ENCODE measurements at places on chromosomes 7 and 10.

DNA sequence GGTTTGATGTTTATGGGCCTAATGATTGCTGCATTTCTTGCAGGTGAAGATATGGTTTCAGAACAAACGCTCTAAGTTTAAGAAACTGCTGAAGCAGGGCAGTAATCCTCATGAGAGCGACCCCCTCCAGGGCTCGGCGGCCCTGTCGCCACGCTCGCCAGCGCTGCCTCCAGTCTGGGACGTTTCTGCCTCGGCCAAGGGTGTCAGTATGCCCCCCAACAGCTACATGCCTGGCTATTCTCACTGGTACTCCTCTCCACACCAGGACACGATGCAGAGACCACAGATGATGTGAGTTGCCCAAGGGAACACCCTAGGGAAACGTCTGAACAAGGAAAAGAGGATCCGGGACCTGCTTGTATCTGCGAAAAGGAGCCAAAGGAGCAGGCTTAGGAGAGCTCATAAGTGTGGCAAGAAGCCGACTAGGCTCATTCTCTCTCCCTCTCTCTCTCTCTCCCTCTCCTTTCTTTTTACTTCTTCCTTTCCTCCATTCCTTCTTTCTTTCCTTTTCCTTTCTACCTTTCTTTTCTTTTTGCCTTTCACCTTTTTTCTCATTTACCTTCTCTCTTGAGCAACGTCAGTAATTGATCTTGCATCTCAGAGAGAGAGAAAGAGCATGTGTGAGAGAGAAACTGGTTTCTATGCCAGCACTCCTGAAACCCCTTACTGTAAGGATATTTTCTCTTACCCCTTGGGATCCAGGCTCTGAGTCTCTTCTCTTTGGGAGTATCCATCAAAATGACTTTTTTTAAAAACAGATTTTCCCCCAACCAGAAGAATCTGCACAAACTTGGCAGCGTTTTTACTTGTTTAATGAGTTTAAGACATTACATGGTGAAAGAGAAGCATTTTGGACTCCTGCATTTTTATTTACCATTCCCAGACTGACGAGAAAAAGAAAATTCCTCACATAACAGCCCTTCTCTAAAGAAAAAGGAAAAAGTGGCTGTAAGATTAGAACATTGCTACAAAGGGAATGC is 4.7 kb downstream of the DLX6 start:
- no peak for DNase-seq

DNA sequence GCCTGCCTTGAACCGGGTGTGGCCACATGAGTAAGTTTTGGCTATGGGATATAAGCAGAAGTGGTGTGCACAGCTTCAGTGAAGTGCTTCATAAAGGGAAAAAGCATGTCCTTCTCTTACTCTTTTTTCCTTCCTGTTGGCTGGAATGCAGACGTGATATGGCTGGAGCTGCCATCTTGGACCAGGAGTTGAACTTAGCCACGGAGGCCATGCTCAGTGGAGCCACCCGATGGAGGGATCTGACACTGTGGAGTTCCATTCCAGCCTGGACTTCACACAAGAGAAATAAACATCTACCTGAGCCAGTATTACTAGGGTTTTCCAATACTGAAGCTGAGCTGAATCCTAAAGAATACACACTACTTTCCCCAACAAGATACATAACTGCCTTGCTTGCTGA is 52.3 kb downstream of the CCDC3 start:
- no peak for DNase-seq

GRCh38 chr10:133156674-133157579 is 3.1 kb upstream of the KNDC1 start:
- no peak for DNase-seq

- no peak for DNase-seq
These were observed 43.4 kb downstream of the CUZD1 start for GRCh38 chr10:122802282-122802681.

GRCh38 chr7:2782565-2782964 is 61.5 kb downstream of the GNA12 start:
- no peak for DNase-seq

- DNase-seq = no peak
These were observed 9.5 kb downstream of the GLI3 start for GRCh38 chr7:42227541-42227935.

DNA sequence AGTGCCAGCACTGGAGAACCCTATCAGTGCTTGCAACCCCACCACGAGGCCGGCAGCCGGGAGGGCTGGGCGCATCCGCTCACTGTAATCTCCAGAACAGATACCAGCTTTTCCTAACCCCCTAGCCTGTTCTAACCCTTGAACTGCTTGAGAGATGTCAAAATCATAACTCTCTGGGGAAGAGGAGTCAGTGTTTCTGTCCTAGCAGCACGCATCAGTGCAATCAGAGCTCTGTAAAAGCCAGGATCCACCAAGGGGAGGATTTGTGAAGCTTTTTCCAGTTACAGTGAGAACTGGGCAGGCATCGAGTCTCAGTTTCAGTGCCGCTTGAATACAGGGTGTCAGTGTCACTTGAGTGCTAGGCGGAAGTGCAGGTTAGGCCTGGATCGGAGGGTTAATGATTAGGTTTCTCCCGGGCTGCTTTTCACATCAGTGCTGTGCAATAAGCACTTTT is 104.5 kb upstream of the INSYN2A start:
- no peak for DNase-seq

DNA sequence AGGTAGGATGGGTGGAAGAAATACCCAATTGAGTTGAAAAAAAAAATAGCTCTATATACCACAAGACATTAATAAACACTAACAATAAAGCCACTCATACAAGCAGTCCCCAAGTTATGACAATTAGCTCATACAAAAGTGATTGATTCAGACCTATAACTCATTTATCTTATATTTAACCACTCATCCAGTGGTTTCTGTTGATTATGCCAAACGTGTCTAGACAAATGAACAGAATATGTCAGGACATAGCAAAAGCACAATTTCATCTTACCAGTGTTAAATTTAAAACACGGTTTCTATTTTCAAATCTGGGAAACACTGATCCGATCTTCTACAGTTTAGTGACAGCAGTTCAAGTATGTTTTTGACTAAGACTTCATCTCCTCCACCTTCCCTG is 17.0 kb downstream of the ABI1 start:
- no peak for DNase-seq

- no peak for DNase-seq
These were observed 9.1 kb downstream of the PRKG1 start for GRCh38 chr10:51083356-51083853.

GRCh38 chr7:42527004-42527403 is 290.0 kb upstream of the GLI3 start:
- DNase-seq = no peak

- DNase-seq = no peak
These were observed 60.7 kb downstream of the MINDY4 start for GRCh38 chr7:30831936-30832335.

DNA sequence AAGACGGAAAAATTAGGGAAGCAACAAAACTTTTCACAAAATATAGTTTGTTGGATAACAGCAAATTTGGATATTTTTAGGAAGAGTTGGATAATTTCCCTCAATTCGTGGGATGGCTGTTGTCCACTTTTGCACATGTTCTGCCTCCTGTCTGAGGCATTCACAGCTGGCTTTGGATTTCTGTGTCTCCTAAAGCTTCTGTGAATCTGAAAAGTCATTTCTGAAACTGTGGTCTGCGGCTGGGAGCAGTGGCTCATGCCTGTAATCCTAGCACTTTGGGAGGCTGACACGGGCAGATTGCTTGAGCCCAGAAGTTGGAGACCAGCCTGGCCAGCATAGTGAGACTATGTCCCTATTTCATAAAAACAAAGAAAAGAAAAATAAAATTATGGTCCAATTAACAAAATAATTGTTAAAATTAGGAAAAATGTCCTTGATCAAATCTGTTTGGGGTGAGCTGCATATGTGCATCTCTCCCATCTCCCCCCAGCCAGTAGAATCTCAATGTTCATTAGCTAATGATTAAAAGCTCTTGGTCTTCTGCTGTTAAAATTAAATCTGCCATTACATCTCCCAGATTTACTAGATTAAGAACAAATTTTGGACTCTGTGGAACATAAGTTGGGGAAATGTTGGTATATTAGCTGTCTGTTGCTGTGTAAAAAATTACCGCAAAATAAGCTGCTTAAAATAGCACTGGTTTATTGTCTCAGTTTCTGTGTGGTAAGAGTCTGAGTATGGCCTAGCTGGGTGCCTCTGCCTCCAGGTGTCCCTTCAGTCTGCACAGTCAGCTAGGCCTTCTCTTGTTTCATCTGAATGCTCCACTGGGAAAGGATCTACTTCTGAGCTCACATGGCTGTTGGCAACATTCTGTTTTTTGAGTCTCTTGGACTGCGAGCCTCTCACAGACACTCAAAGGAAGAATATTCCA is 332.0 kb upstream of the FZD1 start:
- DNase-seq = no peak

GRCh38 chr7:114567416-114567815 is 152.8 kb downstream of the FOXP2 start:
- DNase-seq = no peak

GRCh38 chr7:467393-467828 is 52.2 kb downstream of the PDGFA start:
- DNase-seq = no peak

DNA sequence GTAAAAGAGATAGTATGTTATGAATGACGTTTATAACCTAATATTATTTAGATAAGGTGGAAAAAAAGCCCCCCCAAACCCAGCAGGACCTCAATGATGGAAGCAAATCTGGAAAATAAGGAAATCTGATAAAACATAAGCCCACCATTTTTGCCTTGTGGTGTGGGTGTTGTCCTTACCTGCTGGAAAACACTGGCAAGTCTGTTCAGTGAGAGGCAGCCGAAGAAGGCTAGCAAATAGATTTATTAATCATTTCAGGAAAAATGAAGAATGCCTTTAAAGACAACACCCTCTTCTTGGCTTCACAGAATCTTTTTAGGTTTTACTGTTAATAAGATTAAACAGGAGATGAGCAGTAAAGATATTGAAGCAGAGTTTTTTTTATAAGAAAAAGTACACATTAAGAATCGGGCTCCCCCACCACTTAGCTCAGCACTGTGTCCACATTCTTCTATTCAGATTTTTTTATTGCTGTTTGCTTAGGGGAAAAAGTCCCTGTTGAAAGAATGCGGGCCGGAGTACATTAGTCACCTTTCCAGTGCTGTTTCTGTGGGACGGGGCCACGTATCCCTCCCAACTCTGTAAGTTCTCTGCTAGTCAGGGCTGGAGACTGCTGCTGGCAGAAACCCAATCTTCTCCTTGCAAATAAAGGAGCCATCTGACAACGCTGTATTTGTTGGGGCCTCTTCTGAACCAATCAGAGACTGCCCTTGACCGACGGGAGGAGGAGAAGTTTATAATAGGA is 104.1 kb downstream of the EVX1 start:
- DNase-seq = no peak

DNA sequence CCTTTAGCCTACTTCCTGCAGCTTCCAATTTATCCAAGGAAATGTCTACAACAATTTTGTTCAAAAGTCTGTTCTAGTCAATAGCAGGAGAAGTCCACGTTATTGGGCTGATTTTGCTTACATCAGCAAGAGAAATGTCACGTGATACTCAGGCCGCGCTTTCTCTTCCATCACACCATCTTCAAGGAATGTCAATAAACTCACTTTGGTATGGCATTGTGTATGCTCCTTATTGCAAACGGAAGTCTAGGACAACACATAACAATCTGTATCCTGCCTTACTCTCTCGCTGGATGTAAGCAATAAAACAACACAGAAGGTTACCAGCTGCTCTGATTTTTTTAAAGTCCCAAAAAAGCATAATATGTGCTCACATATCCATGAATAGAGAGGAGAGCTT is 17.1 kb upstream of the STK17A start:
- no peak for DNase-seq

GRCh38 chr10:67861750-67862432 is 22.6 kb upstream of the SIRT1 start:
- no peak for DNase-seq

GRCh38 chr10:5461203-5461588 is 38.2 kb downstream of the CALML5 start:
- DNase-seq = no peak

- no peak for DNase-seq
These were observed 808.5 kb upstream of the CELF2 start for GRCh38 chr10:10209167-10209566.

- no peak for DNase-seq
These were observed 253.3 kb downstream of the PRPF18 start for GRCh38 chr10:13840036-13840435.

- no peak for DNase-seq
These were observed 193.8 kb upstream of the DPP6 start for GRCh38 chr7:153858355-153858754.

DNA sequence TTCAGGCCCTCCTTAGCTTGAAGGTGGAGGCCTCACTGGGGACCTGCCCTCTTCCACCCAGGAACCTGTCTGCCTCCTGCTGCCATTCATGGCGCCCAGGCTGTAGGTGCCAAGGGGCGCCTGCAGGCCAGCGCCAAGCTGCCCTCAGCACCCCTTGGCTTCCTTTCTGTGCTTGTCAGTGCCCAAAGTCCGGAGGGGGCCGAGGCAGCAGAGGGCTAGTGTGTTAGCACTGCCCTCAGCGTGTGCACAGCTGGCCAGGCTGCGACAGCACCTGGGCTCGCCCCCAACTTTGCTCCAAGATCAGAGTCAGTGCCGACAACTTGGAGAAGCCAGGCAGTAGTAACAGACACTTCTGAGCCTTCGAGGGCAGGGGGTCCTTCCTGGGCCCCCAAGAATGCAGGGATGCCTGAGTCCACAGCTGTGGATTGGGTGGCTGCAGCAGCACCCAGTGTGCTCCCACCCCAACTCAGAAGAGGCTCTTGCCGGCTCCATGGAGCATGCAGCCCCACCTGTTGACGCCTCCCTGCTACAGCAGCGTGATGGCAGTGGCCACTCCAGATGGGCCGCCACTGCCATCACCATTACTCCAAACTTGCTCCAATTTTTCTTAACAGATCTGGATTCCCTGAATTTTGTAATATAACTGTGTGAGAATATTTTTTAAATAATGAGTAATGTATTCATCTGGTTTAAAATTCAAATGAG is 41.7 kb downstream of the CACUL1 start:
- no peak for DNase-seq

DNA sequence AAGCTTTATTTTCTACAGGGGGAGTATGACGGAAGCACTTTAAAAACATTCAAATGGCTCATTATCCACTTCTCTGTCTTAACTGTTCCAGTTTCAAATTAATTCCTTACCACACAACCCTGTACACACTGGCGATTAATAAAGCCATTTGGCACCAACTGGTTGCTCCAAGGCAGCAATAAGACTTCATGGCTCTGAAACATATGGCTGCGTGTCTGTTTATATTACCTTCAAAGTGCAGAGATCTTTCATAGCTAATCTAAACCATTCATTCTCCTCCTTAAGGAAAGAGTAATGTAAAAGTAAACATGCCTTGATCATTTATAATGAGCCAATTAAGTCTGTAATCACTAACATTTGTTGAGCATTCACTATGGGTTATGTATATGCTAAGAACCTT is 325.7 kb downstream of the PARD3 start:
- no peak for DNase-seq

GRCh38 chr7:122433765-122434164 is 129.2 kb upstream of the FEZF1 start:
- no peak for DNase-seq

DNA sequence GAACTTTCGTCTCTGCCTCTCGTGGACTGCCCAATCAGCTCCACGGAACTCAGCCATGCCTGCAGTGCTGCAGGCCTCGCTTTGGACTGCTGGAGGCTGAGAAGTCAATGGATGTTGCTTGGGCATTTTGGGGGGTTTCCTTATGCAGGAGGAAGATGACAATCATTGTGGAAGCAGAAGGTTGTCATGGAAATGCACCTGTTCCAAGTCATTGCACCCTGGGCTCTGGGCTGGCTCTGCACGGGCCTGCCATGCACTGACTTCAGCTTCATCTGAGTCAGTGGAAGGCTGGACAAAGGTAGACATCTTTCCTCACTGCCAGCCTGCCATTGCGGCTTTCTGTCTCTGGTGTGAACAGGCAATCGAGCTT is 217.3 kb downstream of the RPS24 start:
- no peak for DNase-seq

- DNase-seq = no peak
These were observed 251.2 kb upstream of the RHOBTB1 start for GRCh38 chr10:61195211-61195610.

Measured in NCI-H1417 treated with DMSO at 0.1 percent for 48 hours (cell line).